Stimulated activated CD8-positive, alpha-beta memory T cell treated with anti-CD3 and anti-CD28 coated beads, Interleukin-4, amount 100 ng/mL, for 4 hours (primary cell): ENCODE measurements at places on chromosomes 6 and 20.

- DNase-seq, result peak; percentile 78
Observed at GRCh38 chr6:158819213-158819976, at the start of gene EZR. TSS of gene EZR (minus strand) at chr6:158819368. CDS start at chr6:158818093, 1,275 bp downstream.

DNA sequence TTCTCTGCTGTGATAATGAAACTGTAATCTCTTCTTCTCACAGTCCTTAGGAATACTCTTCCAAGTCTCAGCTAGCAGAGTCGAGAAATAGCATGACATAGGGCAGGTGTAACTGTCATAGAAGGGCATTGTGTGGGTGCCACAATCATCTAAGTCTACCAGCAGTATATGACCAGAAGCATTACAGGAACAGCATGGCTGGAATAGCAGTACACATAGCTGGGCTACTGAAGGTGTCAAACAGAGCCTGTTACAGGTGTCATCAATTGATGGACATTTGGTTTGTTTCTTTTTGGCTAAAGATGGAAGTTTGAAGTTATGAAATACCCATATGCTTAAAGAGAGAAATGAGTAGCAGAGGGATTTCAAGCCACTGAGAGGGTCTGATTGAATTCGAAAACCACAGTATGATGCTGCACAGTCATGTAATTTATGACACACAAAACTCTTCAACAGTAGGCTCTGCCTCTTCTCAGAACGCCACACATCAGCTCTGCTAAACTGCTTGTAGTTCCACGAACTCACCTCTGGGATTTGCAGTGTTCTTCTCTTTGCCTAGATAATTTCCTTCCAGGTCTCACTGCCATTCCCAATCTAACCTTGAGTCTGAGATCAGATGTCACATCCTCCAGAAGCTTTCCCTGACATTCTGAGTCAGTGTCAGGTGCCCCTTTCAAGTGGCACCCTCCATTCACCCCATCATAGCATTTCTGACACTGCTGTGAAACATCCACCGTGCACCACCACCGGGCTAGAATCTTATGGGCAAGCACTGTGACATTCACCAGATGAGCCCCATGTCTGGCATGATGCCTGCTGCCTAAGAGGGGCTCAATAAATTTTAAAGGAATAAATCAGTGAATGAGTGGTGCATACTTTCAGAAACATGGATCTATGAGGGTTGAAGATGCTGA lies 151.0 kb downstream of the ADAT2 start:
- DNase-seq, result no peak

- no peak for DNase-seq
Observed at GRCh38 chr6:57256541-57256940, 34.4 kb upstream of the RAB23 start.

- no peak for DNase-seq
Observed at GRCh38 chr6:47502920-47503319, 25.3 kb downstream of the CD2AP start.

DNA sequence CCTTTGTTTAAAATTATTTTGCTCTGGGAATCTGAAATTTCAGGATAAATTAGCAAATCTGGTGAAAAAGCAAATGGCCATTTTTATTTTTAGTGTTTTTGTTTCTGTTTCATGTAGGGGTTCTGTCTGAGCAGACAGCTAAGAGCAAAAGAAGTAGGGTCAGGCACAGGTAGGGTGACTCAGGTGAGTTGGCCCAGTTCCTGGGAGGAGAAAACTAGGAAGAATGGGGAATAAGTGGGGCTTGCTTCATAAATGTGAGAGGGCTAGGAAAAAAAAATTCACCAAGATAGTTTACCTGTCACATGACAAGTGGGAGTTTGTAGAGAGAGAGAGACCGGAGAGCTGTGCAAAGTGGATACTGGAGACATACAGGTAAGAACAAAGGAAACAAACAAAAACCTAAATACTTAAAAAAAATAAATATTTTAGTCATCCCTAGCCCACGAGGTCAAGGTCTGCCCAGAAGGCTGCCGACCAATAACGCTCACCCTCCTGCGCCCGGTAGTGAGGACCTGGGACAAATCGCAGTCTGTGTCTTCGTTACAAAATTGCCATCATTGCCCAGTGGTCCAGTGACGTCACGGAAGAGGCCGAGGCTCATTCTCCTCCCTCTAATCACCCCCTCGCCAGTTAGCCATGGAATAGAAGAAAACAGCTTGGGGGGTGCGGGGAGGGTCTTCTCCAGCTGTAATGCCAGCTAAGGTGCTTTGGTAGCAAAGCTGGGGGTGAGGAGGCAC lies 2.3 kb downstream of the THBD start:
- no peak for DNase-seq
